Activated naive CD4-positive, alpha-beta T cell treated with Interleukin-2 at 50 U/mL for 16 hours (primary cell): ENCODE measurements at places on chromosomes 7 and 10.

GRCh38 chr10:66941491-66941890, 15.7 kb downstream of the LRRTM3 start:
- DNase-seq, result no peak

DNA sequence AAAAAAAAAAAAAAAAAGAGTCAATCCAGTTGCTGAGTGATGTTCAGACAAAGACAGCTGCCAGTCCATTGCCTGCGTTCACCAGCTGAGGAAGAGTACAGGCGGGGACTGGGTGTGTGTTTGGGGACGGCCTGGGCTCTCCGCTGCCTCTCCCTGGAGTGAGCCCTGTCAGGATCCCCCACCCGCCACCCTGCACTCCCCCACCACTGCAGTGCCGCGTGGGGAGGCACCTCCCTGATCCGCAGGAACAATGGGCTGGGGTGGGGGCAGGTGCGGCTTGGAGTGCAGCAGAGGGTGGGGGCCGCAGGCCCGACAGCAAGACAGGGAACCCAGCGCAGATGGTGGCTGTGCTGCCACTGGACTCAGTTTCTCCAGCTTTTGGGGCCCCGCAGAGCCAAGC, 1.4 kb downstream of the HSPA12A start:
- no peak for DNase-seq

DNA sequence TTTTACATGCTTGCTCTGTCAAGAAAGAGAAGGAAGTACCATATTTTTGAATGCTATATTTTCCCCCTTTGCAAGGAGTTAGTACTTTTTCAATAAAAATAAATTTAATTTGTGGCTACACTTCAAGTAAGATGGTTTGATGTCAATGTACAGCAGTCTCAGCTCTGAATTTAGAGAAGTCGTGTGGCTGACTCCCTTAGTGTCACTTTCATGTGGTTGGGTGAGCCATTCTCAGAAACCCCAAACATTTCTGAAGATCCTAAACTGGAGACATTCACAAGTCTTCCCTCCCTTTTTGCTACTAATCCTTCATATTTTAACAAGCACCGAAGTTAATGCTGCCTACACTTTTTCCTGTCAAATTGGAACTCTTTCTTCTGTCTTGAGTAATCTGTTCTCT, 244.4 kb downstream of the DYNC1I1 start:
- DNase-seq, result no peak

- DNase-seq, result peak; percentile 37
Measured at GRCh38 chr7:151993977-151994676, 31.3 kb upstream of the GALNT11 start.

DNA sequence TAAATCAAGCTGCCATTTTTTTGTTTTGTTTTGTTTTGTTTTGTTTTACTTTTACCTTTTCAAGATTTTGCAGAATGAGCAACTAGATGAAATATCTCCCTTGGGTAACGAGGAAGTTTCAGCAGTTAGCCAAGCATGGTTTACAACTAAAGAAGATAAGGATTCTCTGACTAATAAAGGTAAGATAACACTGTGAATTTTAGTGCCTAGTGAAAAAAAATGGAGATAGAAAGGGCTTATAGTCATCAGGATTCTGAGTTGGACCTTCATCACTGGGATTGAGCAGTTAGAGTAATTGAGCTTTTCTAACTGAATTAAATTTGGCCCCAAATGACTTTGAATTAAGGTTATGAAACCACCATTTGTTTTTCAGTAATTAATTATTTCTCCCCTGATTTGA, 21.2 kb downstream of the DMTF1 start:
- DNase-seq, result no peak

- DNase-seq, result no peak
Measured at GRCh38 chr7:65449505-65449852, 75.8 kb downstream of the ZNF92 start.

- DNase-seq, result no peak
Measured at GRCh38 chr7:93015101-93015778, 102.5 kb downstream of the SAMD9 start.

DNA sequence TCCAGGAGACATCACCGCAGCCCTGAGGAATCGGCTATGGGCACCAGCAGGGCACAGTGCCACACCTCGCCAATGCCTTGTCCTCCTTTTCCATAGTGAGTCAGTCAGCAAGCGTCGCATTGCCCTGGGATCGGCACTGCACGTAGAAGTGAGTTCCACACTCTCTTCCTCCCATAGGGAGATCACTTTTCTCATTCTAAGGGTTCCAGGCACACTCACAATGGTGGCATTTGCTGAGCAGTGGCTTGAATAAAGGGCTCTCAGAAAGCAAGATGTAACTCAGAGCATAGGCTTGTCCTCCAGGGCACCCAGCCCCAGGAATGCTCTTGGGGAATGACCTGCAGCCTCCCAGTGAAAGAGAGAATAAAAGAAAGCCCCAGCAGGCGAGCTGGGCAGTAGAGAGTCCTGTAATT, 1.1 kb upstream of the VIM start:
- DNase-seq, result no peak

DNA sequence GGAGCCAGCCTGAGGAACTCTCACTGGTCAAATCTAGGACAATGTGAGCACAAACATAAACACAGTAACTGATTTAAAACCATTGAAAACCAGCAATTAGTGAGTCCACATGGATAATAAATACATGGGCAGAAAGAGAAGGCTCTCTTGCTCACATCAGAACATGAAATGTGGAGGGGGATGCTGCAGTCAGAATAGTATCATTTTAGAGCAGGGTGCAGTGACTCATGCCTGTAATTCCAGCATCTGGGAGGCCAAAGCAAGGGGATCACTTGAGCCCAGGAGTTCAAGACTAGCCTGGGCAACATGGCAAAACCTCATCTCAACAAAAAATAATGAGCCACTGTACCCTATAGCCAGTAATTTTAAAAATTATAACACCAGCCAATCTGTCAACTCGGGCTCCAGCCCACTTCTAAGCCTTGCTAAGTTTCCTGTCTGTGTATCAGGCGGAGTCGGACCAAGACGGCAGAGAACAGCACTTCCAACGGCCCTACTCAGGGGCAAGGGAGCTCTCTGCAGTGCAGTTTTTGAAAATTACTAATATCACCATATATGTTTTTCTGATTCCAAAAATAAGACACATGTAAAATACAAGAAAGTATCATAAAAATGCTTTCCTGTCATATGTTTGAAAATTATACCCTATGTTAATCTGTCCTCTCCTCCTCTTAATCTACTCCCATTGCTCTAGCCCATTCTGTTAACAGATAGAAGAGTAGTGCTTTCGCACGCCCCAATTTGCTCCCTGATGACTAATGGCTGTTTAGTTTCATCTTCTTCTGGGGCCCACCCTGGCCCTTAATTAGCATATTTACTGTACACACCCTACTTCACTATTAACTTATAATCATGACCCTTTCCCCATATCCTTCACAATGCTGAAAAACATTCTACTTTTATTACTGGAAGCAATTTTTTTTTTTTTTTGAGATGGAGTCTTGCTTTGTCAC, 17.1 kb downstream of the URGCP start:
- no peak for DNase-seq

DNA sequence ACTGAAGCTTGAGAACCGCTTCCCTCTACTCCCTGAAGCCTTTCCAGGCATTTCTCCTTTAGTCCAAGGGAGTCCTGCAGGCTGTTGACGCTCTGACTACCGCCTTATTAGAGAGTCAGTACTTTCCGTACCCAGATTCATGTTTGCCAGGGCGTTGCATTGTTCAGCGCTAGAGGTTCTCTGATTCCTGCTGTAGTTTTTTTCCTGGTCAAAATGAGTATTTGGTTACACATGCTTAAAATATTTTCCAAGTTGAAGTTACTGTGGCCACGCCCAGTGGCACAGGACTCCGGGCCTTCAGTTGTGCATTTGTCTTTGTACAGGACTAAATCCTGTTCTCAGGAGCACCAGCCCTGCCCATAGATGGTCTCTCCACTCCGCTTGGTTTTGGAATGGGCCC, 7.9 kb downstream of the MTURN start:
- no peak for DNase-seq

GRCh38 chr7:131786204-131786603, 229.8 kb upstream of the PODXL start:
- no peak for DNase-seq

- no peak for DNase-seq
Measured at GRCh38 chr10:70648427-70648826, 23.9 kb upstream of the ADAMTS14 start.

DNA sequence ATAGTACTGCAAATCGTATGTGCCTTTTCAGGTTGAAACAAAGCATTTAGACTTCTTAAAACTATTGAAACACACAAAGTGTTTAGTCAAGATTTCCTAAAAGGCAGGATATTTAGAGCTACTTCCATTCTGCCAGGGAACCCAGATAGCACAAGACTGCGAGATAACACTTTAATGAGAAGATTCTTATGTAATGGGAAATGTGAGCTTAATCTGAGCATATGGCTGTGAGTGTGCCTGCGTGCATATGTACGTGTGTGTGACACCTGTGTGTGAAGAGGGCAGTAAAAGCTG, 14.3 kb upstream of the JCAD start:
- no peak for DNase-seq

GRCh38 chr7:105713488-105714465, 132.5 kb upstream of the EFCAB10 start:
- DNase-seq, result no peak

DNA sequence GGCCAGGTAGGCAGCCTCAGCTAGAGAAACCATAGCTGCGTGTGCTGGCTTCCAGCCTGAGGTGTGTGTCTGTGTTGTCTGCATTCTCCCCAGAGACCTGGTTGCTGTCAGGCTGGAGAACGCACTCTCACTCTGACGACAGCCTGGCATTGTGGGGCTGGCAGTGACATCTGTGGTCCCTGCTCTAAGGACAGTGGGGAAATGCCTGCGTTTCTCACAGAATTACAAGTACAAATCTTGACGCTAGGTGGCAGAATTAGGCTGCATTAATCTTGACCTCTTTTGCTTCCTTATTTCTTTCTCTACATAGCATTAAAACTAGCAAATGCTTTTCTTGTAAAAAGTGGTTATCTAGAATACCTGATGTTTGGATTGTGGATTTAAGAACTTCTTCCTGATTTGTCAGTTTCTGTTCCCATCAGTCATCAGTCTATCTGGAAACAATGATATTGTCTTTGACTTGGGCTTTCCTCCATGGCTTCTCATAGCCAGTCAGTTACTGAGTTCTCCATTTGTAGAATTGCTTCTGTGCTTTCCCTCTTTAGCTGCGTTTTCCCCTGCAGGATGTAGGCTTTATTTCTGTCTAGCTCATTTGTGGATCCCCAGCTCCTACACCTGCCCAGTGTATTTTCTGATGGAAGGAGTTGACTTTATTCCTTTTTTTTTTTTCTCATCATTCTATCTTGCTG, 86.0 kb downstream of the FANK1 start:
- no peak for DNase-seq

DNA sequence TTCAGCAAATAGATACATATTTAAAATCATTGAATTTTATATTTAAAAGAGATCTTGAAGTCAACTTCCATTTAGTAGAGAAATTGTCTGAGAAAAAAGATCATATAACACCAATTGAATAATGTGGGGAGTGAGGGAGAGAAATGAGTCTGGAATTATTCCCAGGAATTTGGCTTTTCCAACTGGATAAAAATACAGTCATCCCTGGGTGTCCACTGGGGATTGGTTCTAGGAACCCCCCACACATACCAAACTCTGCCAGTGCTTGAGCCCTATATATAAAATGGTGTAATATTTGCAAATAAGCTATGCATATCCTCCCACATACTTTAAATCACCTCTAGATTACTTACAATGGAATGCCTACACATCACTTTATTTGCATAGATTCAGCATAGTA, 162.8 kb upstream of the SEMA3C start:
- no peak for DNase-seq

- no peak for DNase-seq
Measured at GRCh38 chr7:47190462-47190861, 391.4 kb downstream of the TNS3 start.

DNA sequence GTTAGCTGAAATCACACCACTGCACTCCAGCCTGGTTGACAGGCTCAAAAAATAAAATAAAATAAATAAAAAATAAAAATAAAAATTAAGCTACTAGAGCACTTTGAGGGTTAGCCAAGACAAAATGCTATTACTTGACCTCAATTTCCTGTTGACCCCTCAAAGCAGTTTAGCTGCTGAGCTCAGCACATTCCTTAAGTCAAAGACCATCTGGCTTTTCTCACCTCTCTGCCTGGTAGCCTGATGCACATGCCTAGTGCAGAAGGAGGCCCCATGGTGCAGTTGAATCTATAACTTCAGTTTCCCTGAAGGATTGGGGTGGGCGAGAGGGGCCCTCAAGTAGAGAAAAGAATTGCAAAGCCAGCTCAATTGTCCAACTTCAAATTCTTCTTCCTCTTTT, 211.1 kb upstream of the GALNT17 start:
- DNase-seq, result no peak

- no peak for DNase-seq
Measured at GRCh38 chr10:121088524-121088923, 237.4 kb downstream of the WDR11 start.

DNA sequence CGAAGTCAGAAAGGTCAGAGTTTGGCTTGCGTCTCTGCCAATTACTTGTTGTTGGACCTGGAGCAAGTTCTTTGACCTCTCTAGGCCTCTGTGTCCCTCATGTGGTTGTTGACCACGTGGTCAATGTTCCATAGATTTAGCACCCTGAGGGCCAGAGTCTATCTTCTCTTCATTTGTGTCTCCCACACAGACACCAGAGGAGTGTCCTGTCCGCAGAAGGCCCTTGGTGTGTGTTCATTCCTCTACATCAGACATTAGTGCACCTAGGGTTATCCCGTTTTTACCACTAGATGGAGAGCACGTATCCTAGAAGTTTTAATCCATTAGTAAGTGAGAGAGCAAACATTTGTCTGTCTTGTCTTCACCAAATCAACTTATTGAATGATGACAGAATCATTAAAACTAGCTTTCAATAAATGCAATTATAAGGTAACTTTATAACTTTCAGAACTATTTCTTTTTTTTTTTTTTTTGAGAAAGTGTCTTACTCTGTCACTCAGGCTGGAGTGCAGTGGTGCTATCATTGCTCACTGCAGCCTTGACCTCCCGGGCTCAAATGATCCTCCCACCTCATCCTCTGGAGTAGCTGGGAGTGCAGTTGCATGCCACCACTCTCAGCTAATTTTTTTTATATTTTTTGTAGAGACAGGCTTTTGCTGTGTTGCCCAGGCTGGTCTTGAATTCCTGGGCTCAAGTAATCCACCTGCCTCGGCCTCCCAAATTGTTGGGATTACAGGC, 122.5 kb upstream of the ANKRD1 start:
- no peak for DNase-seq

GRCh38 chr10:103709341-103709920, 145.9 kb downstream of the SH3PXD2A start:
- no peak for DNase-seq

DNA sequence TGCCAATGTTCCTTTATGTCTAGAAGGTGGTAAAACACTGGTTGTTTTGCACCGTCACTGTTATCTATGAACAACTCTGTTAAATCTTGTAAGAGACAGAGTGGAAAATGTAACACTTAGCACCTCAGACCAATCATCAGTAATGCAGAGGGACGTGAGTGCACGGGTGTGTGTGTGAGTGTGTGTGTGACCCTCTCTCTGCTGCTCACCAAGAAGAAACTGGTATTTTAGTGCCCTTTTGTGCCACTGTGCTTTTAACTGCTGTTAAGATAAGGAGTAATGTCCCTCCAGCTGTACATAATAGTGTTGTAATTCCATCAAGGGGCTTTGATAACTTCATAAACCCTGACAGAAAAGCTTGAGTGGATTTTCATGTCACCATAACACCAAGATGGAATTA, 130.1 kb downstream of the CREB5 start:
- no peak for DNase-seq
